AML-193 (cell line): ENCODE measurements at places on chromosomes 11 and 22.

DNA sequence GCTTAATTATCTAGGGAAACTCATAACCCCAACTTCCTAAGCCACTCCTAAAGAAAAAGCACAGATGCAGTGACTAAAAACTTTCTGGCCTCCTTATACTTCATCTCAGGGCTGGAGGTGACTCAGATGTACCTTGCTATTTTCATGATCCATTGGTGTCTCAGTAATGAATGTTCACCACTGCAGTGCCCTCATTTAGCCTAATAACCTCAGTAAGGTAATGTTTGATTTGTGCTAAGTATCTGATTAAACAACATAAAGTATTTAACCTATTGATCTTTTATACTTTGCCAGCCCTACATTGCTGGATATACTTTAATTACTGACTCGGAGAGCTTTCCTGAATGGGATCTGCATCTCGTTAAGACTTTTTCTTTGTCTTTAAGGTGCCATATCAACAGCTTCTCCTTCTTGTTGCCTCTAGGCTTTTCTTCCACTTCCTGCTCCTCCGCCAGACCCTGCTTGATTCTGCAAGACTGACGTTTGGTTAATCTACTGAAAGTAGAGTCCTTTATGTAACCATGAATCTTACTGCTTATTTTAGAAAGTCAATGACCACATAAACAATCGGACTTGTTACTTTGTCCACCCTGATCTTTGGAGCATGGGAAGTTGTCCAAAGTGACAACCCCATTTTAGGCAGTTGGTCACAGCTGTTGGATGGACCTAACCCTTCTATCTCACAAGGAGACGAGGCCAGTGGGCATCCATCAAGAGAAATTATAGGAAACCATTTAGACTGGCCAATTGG lies 303.0 kb downstream of the ST3GAL4 start:
- DNase-seq, result no peak

DNA sequence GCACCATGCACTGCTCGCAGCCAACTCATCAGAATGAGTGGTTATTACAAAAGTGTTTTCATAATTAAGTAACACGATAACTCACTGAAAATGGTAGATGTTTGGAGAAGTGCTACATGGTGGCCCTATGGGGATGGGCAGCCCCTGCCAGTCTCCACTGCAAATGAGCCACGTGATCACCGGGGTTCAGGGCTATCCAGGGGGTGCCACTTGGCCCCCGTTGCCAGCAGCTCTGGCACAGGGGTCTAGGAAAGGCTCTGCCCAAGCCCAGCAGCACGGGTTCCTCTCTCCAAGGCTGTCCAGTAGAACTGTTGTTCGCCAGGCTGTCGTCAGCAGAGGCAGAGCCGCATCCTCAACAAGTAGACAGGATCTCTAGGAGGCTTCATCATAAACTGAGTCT lies 382.1 kb upstream of the B3GAT1 start:
- DNase-seq, result no peak

DNA sequence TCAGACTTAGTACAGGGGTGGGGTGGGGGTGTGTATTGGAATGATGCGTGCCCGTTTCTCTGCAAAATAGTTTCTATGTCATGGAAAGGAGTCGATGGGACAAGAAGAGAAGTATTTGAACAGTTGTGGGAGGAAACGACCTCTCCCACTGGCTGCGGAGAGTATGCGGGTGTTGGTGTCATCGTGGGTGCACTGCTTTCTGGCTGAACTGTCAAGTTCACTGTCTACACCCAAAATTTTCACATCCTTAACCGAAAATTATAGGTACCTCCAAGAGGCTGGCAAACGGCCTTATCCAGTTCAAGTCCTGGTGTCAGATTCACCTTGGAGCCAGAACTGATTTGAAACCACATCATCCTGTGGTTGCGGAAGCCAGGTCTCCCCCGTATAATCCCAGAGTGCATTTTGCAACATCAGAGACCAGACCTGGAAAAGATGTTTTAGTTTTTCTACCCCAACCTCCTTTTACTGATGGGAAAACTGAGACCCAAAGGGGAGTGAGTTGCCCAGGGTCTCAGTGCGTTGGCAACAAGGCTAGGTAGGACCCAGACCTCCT lies 497 bp upstream of the SSRP1 start:
- peak; percentile 44 for DNase-seq

- DNase-seq, result no peak
These were observed 212.8 kb downstream of the TENM4 start for GRCh38 chr11:79227767-79228755.

GRCh38 chr11:19852288-19852687 lies 139.7 kb downstream of the NAV2 start:
- DNase-seq, result no peak
